ENCODE measurements at places on chromosomes 11 and 22.

- DNase-seq: no peak
These were observed 1674.3 kb upstream of the RAG2 start for GRCh38 chr11:38272376-38272775.

- DNase-seq: no peak
These were observed 27.1 kb downstream of the BRD1 start for GRCh38 chr22:49800408-49801238.

GRCh38 chr11:129018126-129018525 is 75.5 kb upstream of the TP53AIP1 start:
- no peak for DNase-seq

DNA sequence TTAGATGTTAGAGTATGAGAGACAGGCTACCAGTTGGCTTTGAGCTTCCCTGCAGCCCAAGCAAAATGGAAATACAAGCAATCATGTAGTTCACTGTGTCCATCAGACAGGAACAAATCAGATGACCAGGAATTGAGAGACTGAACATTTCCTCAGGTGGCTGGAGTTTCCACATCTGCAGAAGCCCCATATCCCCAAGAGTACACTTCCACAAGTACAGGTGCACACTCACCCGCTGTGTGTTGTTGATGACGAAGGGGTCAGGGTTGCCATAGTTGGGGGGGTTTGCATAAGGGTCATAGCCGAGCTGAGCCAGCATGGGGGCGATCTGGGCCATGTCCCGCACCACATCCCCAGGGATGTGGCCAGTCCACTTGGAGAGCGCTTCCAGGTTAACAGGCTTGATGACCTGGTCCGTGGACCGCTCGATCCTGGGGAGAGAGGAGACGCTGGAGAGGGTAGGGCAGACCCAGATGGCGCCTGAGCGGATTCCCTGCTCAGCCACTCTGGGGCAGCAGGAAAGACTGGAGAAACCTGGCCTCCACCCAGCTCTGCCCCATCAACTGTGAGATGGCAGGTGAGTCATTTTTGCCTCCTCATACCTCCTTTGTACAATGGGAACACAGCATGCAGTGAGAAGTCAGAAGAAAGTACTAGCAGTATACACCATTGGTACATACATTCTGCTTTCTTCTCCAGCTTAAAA is 23.9 kb upstream of the TFIP11 start:
- DNase-seq: no peak

- DNase-seq: no peak
These were observed 25.9 kb upstream of the LYVE1 start for GRCh38 chr11:10594407-10594806.

GRCh38 chr11:35412285-35412684 is 7.1 kb downstream of the SLC1A2 start:
- DNase-seq: no peak

- DNase-seq: no peak
These were observed 25.0 kb upstream of the TMPRSS4 start for GRCh38 chr11:118051611-118052461.

DNA sequence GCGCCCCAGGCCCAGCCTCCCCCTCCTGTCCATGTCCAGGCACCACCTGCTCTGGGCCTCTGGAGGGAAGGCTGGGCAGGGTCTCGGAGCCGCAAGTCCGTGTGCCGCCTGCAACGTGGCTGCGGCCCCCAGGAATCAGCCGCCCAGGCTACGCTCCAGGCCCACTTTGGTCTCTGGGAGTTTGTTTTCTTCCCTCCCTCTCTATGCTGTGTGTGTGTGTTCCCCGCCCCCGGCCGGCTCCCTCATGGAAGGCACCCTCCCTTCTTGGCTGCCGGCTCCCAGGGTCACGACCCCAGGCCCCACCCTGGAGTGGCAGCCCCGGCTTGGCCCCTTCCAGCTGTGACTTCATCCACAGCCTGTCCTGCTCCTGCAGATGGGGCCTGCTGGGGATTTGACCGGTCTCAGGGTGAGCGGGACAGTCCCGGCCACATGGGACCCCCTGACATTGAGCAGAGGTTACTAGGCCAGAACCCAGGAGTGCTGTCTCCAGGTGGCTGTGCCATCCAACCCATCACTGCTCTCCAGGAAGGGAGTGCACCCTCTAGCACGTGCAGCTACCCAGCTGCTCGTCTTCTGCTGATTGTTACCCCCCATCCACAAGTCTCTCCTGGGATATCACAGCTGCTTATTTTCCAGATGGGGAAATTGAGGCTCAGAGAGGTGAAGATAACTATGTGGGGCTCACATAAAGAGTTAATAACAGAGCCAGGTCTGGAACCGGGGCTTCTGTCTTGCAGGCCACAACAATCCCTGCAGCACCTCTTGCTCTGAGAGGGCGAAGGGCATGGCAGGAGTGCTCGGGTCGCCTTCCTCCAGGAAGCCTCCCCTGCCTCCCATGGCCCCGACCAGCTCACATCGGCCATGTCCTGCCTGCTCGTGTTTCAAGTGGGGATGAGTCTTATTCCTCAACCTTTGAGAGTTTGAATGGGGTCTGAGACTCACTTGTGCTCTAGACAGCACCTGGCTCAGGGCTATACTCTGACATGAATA is 2.8 kb upstream of the LIF start:
- DNase-seq: peak; percentile 82

- no peak for DNase-seq
These were observed 3.0 kb downstream of the YWHAH start for GRCh38 chr22:31947296-31947695.

DNA sequence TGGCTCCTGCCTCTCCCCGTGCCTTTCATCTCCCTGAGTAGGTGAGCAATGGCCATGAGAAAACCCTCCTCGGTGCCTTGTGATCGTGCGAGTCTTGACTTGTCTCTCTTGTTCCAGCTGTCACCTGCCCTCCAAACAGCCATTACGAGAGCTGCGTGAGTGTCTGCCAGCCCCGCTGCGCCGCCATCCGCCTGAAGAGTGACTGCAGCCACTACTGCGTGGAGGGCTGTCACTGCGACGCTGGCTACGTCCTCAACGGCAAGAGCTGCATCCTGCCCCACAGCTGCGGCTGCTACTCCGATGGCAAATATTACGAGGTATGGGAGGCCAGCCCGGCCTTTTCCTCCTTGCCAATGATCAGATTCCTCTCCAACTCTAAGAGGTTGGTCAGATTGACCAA is 51.7 kb downstream of the TECTA start:
- no peak for DNase-seq

DNA sequence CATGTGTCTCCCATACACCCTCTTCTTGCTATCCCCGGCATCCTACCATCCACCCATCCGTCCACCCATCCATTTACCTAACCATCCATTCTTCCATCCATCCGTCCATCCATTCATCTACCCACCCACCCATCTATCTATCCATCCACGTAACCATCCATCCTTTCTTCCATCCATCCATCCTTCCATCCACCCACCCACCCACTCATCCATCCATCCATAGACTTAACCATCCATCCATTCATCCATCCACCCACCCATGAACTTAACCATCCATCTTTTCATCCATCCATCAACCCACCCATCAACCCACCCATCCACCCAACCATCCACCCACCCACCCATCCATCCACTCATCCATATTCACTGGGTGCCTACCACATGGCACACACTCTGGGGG is 10.6 kb upstream of the CDC42EP2 start:
- DNase-seq: no peak

GRCh38 chr22:35230839-35231584 is 26.3 kb upstream of the HMGXB4 start:
- DNase-seq: no peak

- no peak for DNase-seq
These were observed 45.6 kb upstream of the GDPD4 start for GRCh38 chr11:77346906-77347603.
